ENCODE measurements at places on chromosomes 1 and 21. TPM values are rescaled to one million over a fixed set of nuclear protein-coding genes. Genes with fewer than 3 reads are reported as not detected.

DNA sequence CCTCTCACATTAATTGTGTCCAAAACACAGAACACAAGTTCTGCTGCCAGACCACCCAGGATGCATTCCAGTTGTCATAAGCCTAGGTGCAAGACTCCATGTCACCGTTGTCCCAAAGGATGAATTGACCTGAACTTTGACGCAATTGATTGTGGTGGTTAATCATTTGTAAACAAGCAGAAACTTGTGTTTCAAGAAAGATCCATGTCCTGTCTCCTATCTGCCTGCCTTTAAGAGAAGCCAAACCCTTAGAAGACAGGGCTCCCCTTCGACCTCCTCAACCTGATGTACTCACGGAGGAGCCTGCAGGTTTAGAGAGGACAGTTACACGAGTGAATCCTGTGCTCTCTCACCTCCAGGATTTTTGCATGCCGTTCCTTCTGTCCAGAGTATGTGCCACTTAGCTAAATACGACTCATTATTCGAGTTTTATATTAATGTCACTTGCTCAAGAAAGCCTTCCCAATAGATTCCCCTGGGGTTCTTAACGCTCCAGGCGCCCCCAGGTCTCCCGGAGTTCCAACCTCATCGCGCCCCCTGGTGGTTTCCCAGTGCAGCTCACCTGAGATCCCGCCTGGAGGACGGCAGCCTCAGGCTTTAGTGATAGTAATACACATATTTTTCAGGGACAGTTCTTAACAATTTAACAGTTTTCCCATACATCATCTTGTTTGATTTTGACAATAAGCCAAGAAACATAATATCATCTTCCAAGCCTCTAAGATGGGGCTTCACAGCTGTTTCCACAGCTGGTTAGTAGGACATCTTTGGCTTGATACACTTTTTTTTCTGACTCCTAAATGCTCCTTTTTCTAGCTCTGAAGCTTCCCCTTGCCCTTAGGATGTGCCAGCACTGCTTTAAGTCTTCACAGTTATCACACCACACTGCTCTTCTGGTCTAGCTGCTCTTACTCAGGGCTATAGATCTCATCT, 2.4 kb upstream of the C8B start:
- DNase-seq = no peak

DNA sequence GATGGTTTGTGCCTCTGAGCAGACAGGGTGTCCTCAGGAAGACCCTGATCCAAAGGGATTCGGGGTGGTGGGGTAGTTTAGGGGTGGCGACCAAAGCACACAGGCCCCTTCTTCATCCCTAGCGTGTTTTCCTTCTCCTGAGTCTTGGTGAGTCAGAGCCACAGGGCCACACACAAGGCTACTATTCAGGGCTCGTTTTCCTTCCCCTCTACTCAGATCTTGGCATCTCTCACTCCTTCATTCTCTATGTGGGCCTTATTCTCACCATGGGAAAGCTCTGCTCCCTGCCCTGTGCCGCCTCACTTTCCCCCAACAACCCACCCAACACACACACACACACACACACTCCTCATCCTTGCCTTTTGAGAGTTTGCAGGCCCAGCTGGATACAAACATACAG, 43.6 kb upstream of the WNT2B start:
- no peak for DNase-seq

GRCh38 chr1:95903060-95903459, 669.0 kb downstream of the RWDD3 start:
- DNase-seq = no peak

S100A8 gene
- not detected for total RNA-seq

LIPI gene
- not detected for total RNA-seq

DNA sequence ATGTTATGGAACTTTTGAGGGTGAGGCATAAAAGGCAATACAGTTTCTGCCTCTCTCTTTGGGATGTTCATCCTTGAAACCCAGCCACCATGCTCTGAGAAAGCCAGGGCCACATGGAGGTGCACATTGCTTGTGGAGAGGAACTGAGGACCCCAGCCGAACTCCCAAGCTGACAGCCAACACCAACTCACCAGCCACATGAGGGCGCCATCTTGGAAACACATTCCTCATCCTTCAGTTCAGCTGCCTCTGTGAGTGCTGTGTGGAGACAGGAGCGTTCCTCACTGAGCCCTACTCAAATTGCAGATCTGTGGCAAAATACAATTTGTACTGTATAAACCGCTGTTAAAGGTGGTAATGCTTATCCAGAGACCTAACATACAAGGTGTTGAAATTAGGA, 137.5 kb downstream of the GABPA start:
- DNase-seq = no peak

DNA sequence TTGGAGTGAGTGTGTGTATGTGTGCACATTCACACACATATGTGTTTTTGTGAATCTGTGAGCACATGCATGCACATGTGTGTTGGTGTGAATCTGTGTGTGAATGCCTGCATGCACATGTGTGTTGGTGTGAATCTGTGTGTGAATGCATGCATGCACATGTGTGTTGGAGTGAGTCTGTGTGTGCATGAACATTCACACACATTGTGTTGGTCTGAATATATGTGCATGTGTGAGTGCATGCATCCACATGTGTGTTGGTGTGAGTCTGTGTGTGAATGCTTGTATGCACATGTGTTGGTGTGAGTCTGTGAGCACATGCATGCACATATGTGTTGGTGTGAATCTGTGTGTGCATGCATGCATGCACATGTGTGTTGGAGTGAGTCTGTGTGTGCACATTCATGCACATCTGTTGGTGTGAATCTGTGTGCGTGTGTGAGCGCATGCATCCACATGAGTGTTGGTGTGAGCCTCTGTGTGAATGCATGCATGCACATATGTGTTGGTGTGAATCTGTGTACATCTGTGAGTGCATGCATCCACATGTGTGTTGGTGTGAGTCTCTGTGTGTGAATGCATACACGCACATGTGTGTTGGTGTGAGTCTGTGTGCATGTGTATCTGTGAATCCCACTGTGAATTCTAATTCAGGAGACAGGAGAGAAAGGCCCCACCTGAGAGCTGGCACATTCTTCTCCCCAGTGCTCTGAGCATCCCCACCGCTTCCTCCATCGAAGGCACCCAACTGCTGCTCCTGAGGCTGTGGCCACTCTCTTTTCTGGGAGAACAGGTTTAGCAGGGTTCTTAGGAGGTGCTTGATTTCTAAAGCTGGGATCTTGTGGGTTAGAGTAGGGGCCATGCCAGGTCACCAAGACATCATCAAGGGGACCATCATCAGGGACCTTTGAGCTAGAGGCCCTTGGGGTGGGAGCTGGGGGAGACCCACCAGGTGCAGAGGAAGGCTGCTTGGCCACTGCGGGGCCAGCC, 117.5 kb upstream of the ARHGEF16 start:
- DNase-seq = no peak

TCHH gene
- total RNA-seq = under 0.01 TPM

RGS13 gene
- total RNA-seq = not detected

CHAF1B gene
- total RNA-seq = 21.8 TPM

NFIA gene
- 0.58 TPM for total RNA-seq

VTCN1 gene
- total RNA-seq = 4.3 TPM

NHLH2 gene
- total RNA-seq = 0.06 TPM

TRIM33 gene
- 15.3 TPM for total RNA-seq

DNA sequence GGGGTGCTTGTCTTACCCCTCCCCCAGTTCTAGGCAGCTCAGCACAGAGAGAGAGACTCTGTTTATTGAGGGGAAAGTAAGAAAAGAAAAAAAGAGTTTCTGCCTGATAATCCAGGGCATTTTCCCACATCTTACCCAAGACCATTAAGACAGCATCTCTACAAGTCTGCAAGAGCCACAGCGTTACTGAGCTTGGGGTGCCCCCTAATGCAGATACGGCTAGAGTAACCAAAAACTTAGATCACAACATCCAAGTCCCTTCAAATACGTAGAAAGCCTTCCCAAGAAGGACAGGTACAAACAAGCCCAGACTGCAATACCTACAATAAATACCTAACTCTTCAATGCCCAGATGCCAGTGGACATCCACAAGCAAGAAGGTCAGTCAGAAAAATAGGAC, 6.2 kb upstream of the TEX50 start:
- no peak for DNase-seq

B3GALT6 gene
- total RNA-seq = 34.1 TPM

DNA sequence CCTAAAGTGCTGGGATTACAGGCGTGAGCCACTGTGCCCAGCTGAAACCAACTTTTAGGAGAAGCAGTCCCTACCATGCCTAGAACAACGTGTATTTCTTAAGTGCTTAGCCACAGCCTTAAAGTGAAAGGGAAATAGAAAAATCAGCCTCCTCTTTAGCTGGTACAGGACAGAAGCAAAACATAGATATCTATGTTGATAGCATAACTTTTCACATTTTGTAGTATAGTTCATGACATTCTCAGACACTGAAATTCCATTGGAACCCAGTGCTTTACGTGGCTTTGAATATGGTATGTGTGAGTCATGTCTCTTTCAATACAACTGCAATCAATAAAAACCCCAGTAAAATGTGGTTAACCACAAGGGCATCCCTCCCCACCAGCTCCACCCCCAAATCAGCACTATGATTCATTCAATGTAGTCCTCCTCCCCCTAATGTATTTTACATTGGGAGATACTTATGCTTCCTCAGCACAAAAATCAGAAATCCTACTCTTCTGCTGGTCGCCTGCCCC, 32.1 kb downstream of the TGFB2 start:
- peak; percentile 91 for DNase-seq

DNA sequence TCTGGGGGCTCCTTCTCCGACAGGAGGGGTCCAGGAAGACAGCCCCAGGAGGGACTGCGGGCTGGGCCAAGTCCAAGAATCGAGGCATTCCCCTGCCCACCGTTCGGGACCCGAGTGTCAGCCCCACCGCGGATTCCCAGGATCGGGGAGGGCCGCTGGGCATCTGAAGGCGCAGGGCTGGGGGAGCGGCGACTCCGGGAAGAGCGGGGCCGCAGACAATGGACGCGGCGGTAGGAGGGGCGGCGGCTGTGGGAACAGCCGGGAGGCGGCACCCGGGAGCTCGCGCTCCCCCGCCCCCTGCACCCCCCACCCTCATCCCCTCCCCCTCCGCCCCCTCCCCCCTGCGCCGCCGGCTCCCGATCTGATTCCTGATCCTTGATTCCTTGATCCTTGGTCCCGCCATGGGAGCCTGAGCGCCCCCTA, at the start of gene VANGL2:
TSS of gene VANGL2 (plus strand) at position 342 of the 423 bp plus-strand sequence. CDS start 15,274 bp downstream, outside the sequence.
- no peak for DNase-seq

- DNase-seq = no peak
These were observed 5.5 kb downstream of the AIDA start for GRCh38 chr1:222706815-222707214.

- peak; percentile 91 for DNase-seq
These were observed 123.5 kb downstream of the PTPN14 start for GRCh38 chr1:214427871-214428277.

USP21 gene
- total RNA-seq = 10.2 TPM

BEND5 gene
- total RNA-seq = 1.9 TPM

- no peak for DNase-seq
These were observed 99.2 kb downstream of the PSMG1 start for GRCh38 chr21:39084073-39084472.

DNA sequence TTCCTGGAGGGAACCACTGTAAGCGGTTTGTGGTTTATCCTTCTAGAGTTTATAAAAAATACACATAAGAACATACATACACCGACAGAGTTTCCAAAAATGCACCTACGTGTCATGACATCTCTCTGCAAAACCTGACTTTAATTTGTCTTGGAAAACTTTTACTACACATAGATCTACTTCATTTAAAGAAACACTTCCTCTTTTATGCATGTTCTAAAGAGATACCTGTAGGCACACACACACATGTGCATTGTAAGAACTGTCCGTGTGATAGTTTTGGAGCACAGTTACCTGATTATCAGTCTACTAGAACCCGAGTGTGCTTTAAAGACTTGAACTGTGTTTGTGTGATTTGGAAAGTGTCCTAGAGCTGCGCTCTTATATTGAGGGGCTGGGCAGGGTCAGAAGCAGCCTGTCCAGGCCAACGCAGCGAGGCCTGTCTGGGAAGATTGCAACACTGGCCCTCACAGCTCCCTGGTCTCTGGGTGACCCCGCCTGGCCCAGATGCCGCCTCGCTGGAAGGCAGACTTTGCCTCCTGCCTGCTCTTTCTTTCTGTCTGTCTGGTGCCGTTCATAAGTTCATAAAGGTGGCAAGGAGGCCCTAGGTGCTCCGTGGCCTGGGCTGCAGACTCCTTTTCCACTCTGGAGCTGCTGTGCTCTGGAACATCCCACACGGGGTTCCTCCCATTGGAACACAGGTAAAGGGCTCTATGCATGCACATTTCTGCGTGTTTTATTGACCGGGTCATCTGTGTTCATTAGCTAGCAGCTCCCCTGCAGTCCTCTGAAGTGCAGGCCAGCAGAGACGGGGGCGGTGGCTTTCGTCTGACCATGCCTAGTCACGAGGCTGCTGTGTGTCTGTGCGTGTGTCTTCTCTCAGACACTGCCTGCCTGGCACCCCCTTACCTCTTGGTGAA, 46.3 kb downstream of the AGPAT3 start:
- no peak for DNase-seq

GRCh38 chr21:45386728-45387371, 18.1 kb upstream of the COL18A1 start:
- no peak for DNase-seq

DNA sequence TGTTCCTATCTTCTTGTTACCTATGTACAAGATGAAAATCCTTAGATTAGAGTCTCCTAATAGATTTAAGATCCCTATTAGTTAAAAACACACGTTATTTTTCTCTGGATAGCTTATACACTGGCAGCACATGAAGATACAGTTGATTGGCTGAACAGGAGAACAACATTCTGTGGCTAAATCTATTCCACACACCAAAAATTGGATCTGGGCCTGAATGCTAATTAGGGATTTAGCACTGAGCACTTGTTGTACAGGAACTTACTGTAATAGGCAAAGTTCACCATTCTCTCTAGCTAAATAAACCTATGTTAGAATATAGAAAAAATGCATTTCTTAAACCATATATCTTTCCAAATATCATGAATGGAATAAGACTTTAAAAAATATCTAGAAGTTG, 117.1 kb upstream of the PTGFR start:
- no peak for DNase-seq

- DNase-seq = no peak
These were observed 464.8 kb upstream of the USP24 start for GRCh38 chr1:55679971-55680370.

DNA sequence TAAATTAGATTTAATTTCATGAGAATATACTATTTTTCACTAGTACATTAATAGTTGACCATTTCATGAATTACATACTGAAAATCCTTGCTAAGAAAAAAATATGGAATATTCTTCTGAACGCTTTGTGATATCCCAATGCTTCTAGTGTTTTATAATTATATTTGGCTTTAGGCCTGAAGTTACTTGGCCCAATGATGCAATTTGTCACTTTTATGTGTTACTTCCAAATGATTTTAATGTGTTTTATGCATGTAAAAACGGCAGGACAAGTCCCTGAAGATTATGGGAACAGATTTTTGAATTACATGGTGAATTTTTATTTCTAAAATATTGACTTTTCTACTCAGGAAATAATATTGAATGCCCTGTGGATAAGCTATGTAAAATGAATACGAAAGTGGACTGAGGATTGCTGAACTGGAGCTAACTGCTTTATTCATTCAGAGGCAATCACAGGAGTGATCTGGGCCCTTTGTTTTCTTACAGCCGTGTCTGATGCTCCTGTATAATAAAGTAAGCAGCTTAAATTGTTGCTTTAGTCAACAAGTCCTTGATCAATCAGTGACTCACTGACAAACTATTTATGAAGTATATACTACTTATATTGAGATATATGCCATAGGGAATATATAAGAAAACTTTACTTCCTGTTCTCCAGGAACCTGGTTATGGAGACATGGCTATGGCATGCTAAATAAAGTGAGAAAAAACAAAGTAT, 543.0 kb upstream of the RGS18 start:
- DNase-seq = no peak

GRCh38 chr1:3657096-3657475, 4.8 kb downstream of the TP73 start:
- DNase-seq = no peak

GRCh38 chr1:181364801-181365200, 118.5 kb upstream of the CACNA1E start:
- no peak for DNase-seq

Measured in epithelial cell of proximal tubule (primary cell).